ENCODE measurements at places on chromosomes 1 and 21. TPM values are rescaled to one million over a fixed set of nuclear protein-coding genes. Genes with fewer than 3 reads are reported as not detected.
A peak's percentile ranks its signal among the peaks of the same experiment; 100 is the strongest.

DNA sequence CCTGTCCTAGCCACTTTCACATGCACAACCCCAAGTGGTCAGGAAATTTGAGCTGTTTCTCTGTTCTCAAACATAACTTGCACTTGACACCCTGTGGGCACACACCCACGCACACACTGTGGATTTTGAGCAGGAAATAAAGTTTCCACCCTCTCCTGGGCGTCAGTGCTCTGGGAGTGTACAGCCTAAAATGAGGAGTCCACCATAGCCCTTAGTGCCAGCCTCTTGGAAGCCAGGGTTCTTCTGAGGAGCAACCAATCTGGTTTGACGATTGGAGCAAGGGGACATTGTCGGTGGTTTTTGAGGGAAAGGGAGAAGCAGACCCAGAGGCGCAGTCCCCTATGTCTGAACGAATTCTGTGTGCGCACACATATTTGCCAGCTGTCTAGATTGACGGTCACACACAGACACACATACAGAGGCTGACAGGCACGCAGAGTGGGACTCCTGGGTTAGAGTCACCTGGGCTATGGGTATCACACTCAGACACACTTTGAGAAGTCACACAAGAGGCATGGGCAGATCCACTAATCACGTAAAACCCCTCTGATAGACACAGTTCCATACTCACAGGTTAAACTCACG lies 2.7 kb downstream of the DMBX1 start:
- H3K27ac ChIP-seq: no peak overlapping the region
- H3K36me3 ChIP-seq: no peaks in the 10 kb centered on the region
- H3K4me3 ChIP-seq: no peak overlapping the region
- peaks cover 26% of the 10 kb centered on the region for H3K4me1 ChIP-seq

GRCh38 chr1:184583849-184584248 lies 170.8 kb downstream of the EDEM3 start:
- no peaks in the 10 kb centered on the region for H3K27me3 ChIP-seq
- H3K36me3 ChIP-seq: no peaks in the 10 kb centered on the region
- no peak overlapping the region for H3K4me3 ChIP-seq

- H3K27ac ChIP-seq: no peak overlapping the region
- H3K4me3 ChIP-seq: no peak overlapping the region
- H3K27me3 ChIP-seq: no peaks in the 10 kb centered on the region
- H3K36me3 ChIP-seq: no peaks in the 10 kb centered on the region
- H3K4me1 ChIP-seq: no peaks in the 10 kb centered on the region
Measured at GRCh38 chr1:234120327-234120944, 216.0 kb downstream of the SLC35F3 start.

DNA sequence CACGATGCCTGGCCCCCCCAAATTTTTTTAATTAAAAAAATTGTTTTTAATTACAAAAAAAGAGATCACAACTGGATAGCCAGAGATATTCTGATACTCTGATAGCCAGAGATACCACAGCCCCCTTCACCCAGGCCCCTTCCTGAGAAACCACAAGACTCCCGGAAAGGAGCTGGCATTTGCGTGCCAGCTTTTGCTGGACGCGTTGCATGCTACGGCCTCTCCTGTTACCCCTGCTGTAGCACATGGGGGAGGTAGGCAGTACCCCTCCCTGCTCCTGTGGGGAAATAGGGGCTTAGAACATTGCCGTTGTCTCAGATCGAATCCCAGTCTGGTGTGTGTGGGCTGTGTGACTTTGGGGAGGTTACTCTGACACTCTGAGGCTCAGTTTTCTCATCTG lies 22.7 kb downstream of the MFAP2 start:
- no peaks in the 10 kb centered on the region for H3K27me3 ChIP-seq
- H3K36me3 ChIP-seq: peaks cover 11% of the 10 kb centered on the region
- DNase-seq: no peak

- H3K4me1 ChIP-seq: no peaks in the 10 kb centered on the region
- no peak overlapping the region for H3K27ac ChIP-seq
- no peak for DNase-seq
- no peak overlapping the region for H3K4me3 ChIP-seq
- H3K36me3 ChIP-seq: no peaks in the 10 kb centered on the region
Measured at GRCh38 chr1:216416488-216416887, 6.8 kb downstream of the USH2A start.

DNA sequence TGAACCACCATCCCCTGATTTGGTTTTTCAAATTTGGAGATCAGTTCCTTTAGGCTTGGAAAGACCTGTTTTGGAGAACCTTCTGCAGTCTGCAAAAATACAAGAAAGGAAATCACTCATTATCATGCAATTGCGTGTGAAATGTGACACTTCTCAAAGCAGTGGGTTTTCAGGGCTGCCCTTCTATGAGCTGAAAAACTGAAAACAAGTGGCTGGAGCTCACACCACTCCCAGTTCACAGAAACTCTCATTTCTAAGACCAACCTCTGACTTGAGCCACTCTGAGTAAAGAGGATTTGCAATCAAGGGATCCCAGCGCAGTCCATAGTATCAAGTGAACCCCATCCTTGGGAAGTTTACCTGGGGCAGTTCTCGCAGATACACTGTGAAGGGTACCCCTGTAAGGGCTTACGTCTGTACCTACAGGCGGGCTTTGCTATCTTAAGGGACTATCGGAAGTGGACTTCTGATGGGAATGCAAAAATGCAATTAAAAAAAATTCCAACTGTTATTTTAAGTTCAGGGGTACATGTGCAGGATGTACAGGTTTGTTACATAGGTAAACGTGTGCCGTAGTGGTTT lies 12.8 kb downstream of the SH2D1B start:
- H3K4me3 ChIP-seq: no peak overlapping the region
- H3K27me3 ChIP-seq: peaks cover 5% of the 10 kb centered on the region
- no peaks in the 10 kb centered on the region for H3K4me1 ChIP-seq
- no peak for DNase-seq
- H3K27ac ChIP-seq: no peak overlapping the region

DNA sequence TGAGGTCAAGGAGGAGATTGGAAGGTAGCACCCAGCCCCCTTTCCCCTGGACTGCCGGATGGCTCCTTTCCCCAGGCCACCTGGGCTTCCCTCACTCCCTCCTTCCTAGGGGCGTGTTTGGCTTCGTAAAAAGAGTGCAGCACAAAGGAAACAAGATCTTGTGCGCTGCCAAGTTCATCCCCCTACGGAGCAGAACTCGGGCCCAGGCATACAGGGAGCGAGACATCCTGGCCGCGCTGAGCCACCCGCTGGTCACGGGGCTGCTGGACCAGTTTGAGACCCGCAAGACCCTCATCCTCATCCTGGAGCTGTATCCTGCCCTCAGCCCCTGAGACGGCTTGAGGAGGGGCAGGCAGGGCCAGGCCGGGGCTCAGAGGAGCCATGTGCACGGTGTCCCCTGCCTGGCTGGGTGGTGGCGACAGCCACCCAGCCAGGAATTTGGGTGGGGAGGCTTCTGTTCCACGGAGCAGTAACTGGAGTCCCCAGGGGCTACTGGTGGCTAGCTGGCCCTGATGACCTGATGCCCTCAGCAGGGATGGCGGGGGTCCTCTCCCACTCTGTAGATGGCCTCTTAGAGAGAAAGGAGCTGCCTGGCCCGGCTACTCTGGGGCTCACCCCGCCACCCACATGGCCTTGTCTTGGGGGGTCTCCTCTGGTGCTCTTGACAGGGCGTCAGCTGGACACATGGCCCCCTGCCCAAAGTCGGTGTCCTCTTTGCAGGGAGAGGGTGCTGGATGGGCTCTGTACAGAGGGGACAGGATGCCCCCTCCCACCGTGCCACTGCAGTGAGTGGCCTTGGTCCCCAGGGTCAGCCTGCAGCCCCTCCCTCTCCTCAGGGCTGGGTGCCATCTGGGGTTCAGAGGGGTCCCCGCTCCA lies 39.5 kb downstream of the TRIM11 start:
- DNase-seq: no peak
- no peak overlapping the region for H3K27ac ChIP-seq
- H3K4me1 ChIP-seq: no peaks in the 10 kb centered on the region
- H3K36me3 ChIP-seq: no peaks in the 10 kb centered on the region

DNA sequence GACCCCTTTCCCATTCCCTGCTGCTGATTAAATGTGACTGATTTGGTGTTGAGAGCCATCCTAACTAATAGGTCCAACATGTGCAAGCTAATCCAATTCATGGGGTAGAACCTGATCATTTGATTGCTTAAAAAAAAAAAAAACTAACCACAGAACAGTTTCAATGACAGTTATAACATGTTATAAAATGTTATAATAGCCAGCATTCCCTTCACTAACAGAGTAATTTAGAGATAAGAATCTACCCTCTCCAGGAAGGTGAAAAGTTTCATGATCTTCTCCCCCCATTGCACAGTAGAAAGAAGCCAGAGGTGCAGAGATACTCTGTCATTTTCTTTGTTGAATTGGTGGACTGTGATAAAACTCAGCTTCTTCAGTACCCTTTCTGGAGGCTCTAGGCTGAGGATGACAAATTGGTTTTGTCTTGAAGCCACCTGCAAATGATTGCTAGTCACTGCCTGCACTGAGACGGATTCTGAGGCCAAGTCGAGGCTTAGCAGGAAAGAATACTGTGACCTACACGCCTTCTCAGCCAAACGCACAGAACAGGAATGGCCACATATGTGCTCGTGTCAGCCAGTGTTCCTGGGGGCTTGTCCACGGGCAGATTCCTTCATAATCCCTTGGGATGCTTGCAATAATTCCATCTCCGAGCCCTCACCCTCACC lies 215.7 kb upstream of the IRF2BP2 start:
- H3K4me1 ChIP-seq: no peaks in the 10 kb centered on the region
- peak; percentile 43 for DNase-seq
- H3K27ac ChIP-seq: no peak overlapping the region
- no peak overlapping the region for H3K4me3 ChIP-seq
- H3K27me3 ChIP-seq: no peaks in the 10 kb centered on the region

- H3K4me3 ChIP-seq: no peak overlapping the region
- H3K27me3 ChIP-seq: no peaks in the 10 kb centered on the region
- H3K4me1 ChIP-seq: no peaks in the 10 kb centered on the region
- no peak overlapping the region for H3K27ac ChIP-seq
- no peaks in the 10 kb centered on the region for H3K36me3 ChIP-seq
Measured at GRCh38 chr1:197222780-197223179, 45.3 kb upstream of the CRB1 start.

DNA sequence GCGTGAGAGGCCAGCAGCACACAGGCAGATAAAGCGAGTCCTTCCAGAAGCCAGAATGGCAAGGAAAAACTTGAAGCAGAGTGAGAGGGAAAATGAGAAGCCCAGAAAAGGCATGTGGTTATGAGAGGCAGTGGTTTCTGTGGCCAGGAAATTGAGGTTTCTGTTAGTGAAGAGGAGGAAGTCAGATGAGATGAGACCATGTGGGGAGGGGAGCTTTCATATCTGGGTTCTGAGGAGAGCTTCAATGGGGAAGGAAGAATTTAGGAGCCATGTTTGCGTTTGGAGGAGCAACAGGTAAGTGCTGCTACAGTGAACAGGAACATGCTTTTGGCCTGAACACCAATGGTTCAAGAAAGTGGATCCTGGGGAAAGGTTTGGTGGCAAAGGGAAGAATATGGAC lies 6.1 kb upstream of the CD1A start:
- no peak overlapping the region for H3K27ac ChIP-seq
- no peaks in the 10 kb centered on the region for H3K4me1 ChIP-seq
- no peak overlapping the region for H3K4me3 ChIP-seq
- no peaks in the 10 kb centered on the region for H3K36me3 ChIP-seq

DNA sequence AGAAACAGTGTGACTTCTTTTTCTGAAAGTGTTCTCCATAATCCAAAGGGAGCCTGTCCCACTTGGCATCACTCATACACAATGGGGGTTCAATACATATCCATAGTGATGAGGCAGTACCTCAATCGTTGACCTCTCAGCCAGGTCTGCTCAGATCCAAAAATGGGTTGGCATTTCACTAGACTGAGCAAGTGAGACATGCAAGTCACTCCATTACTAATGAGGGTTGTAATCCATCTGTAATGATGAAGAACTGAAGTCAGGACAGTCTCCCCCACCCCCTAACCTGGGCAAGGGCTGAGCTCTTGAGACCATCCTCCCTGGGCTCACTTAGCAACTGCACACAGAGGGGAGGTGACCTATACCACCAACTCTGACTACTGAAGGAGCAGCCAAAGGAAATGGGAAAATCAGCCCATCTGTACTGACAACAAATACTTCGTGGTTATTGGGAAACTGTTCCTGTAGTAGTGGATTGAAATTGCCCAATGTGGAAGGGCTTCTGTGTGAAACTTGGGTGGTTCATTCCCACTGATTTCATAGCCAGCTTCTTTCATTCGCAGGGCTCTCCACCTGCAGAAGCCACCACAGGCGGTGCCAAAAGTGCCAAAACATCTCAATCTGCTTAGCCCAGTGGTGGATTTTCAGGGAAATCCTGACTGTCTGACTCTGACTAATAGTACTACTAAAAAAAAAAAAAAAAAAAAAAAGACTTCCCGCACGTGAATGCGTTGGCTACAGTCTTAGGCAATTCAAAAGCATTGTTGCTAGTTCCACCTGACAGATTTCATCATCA lies 5.0 kb downstream of the NGF start:
- peaks cover 8% of the 10 kb centered on the region for H3K4me1 ChIP-seq
- H3K27me3 ChIP-seq: no peaks in the 10 kb centered on the region
- no peak for DNase-seq
- no peaks in the 10 kb centered on the region for H3K36me3 ChIP-seq
- peak overlapping the region; percentile 62 for H3K27ac ChIP-seq

The TLR5 gene
- total RNA-seq: 0.58 TPM

The S100A7A gene
- not detected for total RNA-seq

The TTLL7 gene
- 50.8 TPM for total RNA-seq

The LENEP gene
- not detected for total RNA-seq

The TINAGL1 gene
- total RNA-seq: 173 TPM

The CGN gene
- total RNA-seq: 137 TPM

The HPDL gene
- total RNA-seq: not detected

The SPRR2G gene
- not detected for total RNA-seq

Data from stomach (tissue), 19 donors.